ENCODE measurements at places on chromosomes 4 and X. TPM values are rescaled to one million over a fixed set of nuclear protein-coding genes. Genes with fewer than 3 reads are reported as not detected.

TCEAL8 gene
- 121 TPM for total RNA-seq

MAGEA8 gene
- not detected for total RNA-seq

HELQ gene
- 18.0 TPM for total RNA-seq

MMAA gene
- 6.6 TPM for total RNA-seq

ETDA gene
- total RNA-seq = not detected

- no peak for DNase-seq
Observed at GRCh38 chrX:45164995-45165394, 35.7 kb downstream of the DIPK2B start.

DNA sequence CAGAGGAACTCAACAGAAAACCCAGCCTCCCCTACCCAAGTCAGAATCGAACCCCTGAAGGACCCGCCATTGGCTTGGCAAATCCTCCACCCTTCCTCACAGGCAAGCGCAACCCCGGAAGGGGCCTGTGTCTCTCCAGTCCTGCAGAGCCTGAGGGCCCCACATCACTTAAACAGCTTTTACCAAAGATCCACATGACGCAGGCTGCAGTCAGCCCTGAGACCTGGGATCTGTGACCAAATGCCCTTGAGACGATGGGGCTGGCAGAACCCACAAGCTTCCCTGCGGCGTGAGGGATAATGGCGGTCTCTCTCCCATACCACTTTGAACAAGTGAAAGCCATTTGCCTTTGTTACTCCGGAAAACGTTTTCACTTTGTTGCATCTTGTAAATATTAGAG is 54.9 kb downstream of the ACOX3 start:
- no peak for DNase-seq

- no peak for DNase-seq
Observed at GRCh38 chrX:85930099-85930498, 117.3 kb downstream of the CHM start.

- DNase-seq = no peak
Observed at GRCh38 chr4:37757121-37757520, 69.4 kb upstream of the PGM2 start.

- DNase-seq = peak; percentile 24
Observed at GRCh38 chr4:94939791-94940519, 182.2 kb downstream of the BMPR1B start.

GRCh38 chr4:179981161-179981560 is 2262.0 kb upstream of the TENM3 start:
- no peak for DNase-seq

GRCh38 chrX:13085526-13085925 is 41.1 kb upstream of the FAM9C start:
- DNase-seq = no peak

DNA sequence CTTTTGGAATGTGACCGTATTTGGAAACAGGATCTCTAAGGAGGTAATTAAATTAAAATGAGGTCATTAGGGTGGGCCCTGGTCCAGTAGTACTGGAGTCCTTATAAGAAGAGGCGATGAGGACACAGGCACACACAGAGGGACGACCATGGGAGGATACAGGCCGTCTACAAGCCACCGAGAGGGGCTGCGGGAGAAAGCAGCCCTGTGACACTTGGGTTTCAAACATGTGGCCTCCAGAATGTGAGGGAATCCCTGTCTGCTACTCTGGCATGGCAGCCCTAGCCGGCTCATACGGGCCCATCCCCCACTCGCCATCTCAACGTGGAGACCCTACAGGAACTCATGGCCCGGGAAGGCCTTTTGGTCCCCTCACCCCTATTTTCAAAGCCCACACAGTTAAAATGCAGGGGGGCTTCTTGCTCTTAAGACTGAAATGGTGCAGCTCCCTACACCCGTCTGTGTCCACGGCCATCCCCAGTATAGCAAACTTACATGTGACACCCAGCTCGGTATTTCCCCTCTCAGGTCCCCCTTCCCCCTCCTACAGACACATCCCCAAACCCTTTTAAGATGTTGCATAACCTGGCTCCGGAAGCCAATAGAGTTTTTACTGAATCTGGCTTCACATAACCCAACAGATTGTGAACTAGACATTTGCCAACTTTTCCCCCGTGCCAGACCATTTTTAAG is 124.1 kb upstream of the TBL1X start:
- DNase-seq = peak; percentile 80

DNA sequence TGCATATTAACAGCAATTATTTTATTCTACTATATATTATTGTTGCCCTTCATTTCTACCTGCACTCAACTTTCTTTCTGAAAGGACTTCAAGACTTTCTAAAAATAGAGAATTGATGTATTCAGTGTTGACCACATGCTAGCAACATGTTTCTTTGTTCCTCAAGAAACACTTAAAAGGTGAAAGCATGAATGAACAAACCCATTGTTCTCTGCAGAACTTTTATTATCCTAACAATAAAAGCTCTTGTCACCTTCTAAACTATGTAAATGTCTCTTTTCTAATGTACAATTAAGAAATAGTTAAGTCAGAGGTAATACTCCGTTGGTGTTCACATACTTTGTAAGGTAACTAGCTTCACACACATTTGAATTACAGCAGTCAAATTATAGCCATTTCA is 638.7 kb downstream of the FSTL5 start:
- no peak for DNase-seq

GRCh38 chrX:85851418-85851817 is 195.9 kb downstream of the CHM start:
- no peak for DNase-seq

DNA sequence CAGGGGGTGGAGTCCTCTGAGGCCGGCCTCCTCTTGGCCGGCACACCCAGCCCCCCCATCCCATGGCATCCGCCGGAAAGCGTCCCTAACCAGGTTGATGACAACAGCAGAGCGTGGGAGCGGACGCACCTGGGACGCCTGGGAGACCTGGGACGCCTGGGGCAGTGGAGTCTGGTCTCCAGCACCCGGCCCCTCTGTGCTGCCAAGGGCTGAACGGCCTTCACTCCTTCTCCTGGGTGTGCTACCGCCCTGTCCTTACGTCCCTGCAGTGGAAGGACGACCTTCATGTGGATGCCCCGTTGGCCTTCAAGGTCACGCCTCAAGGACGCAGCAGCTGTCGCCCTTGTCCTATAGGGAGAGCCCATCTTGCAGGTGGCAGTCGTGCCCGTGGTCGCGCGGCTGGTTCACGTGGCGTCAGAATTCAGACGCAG is 26.9 kb downstream of the NKX1-1 start:
- no peak for DNase-seq

DNA sequence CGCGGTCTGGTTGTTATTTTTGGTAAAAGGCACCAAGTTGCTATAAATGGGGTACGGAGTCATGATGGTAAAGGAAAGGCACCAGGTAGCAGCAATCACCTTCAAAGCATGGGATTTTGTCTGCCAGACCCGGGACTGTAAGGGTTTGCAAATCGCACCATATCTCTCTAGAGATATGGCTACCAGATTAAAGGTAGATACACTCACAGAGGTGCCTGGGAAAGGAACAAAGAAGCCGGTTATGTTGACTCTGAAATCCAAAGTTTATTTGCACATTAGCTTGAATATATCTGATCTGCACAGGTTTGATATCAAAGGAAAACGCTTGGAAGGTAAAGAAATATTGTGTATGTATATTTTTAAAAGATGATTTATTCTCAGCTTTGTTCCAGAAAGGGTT is 4.6 kb downstream of the CCKAR start:
- DNase-seq = no peak

- no peak for DNase-seq
Observed at GRCh38 chrX:149638860-149639259, 7.3 kb upstream of the TMEM185A start.

GRCh38 chrX:140091125-140091886 is 126.0 kb upstream of the CXorf66 start:
- DNase-seq = no peak

GRCh38 chr4:145933134-145933533 is 5.5 kb downstream of the ZNF827 start:
- no peak for DNase-seq

DNA sequence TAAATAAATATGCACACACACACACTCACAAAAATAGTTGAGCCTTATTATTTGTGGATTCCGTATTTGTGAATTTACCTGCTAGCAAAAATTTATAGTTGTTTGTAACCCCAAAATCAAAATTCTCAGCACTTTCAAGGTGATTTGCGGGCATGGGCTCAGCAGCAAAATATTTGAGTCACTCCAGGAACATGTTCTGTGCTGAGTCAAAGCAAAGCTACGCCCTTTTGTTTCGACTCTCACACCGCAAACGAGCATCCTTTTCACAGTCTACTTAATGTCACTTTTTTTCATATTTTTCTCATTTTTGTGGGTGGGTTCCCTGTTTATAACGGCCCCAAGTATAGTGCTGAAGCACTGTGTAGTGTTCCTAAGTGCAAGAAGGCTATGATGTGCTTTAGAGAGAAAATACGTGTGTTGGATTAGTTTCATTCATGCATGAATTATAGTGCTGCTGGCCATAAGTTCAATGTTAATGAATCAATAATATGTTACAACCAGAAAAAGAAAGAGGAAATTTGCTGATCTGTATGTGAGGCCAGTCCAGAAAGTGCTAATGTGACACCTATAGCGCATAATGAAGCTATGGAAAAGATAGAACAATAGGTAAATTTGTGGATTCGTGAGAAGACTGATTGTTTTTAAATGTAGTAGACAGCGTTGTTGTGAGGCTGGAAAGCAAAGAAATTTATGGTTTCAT is 723.2 kb upstream of the AGA start:
- no peak for DNase-seq

DNA sequence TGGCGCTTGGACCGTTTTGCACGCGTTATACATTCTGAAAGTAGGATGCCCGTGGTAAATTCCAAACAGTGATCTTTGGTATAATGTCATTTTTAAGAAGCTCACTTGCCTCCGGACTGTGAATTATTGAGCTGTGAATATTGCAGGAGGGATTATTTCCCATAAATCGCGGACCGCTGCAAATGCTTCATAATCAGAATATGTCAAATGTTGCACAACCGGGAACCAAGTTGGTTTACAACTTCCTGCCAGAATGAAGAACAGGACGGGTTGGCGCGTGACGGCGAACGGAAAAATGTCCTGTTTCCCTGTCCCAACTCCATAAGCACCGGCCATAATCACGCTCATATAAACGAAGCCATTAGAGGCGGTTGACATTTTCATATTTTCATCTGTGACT is 67.6 kb downstream of the SHOX start:
- DNase-seq = peak; percentile 49

- DNase-seq = no peak
Observed at GRCh38 chrX:109826954-109827708, 94.1 kb upstream of the ACSL4 start.

DNA sequence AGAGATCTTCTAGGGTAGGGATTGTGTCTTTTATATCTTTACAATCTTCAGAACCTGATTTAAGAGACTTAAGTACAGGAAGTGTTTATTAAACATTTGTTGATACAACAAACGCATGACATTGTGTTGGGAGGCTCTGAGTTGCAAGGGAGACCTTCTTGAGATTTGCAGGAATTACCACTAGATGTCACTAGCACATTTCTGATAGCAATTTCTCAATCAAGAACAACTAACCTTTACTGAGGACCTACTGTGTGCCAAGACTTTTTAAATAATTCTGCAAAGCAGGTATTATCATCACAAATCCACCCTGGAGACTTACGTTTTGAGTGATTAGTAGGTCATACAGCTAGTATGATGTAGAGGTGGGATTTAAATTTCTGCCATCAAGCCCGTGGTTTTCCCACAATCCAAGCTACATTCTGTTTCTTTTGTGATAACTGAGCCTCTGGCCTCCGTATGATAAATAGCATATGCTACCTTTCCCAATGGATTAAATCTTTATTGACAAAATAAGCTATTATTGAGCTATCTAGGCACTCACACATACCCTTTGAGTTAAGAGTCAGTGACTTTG is 986.0 kb downstream of the CCSER1 start:
- peak; percentile 32 for DNase-seq
